ENCODE measurements at places on chromosomes 1 and 21.

GRCh38 chr1:201069636-201070035, 42.6 kb downstream of the CACNA1S start:
- no peak for DNase-seq

- DNase-seq, result no peak
These were observed 96.1 kb downstream of the TEX35 start for GRCh38 chr1:178609015-178609414.

DNA sequence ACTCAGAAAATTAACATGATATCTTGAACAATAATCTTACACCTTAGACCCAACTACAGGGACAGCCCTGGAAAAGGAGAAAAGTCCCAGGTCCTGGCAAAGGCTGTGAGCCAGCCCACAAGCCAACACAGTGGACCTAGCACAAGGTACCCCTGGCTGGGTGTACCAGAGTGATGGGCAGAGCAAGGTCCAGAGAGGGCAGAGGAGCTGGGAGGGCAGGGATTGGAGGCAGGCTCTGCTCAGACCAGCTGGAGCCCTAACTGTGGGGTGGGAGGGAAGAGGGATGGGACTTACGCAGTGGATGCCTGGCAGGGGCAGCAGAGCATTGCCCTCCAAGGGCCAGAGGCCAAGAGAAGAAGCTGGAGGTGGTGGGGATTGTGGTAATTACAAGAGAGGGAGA, 101.6 kb downstream of the KCND3 start:
- DNase-seq, result no peak

GRCh38 chr1:52911541-52911940, 10.0 kb downstream of the ECHDC2 start:
- DNase-seq, result no peak

DNA sequence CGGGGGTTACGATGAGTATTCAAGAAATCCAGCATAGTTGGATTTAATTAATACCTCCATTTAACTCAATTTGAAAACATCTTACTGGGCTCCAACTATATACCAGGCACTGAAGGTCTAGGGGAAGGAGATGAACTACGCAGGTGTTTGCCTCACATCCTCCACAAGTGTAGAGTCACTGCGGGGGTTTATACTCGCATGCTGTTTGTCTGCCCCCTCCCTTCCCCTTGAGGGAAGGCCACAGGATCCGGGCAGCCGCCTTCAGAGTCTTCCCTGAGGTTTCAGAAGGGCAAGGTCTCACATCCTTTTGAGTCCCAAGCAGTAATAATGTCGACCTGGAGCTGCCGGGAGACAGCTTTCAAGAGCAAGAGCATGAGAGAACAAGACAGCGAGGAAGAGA, 142.4 kb upstream of the GALNT2 start:
- DNase-seq, result no peak

- no peak for DNase-seq
These were observed 105.9 kb upstream of the HNRNPU start for GRCh38 chr1:244970236-244970743.

- peak; percentile 96 for DNase-seq
These were observed at the start of gene GNL2 for GRCh38 chr1:37595440-37596181. Gene GNL2, minus strand, starts transcription at chr1:37595937. Its CDS starts 115 bp downstream, at chr1:37595822.

GRCh38 chr1:109383087-109383779, 14.5 kb downstream of the SORT1 start:
- no peak for DNase-seq

DNA sequence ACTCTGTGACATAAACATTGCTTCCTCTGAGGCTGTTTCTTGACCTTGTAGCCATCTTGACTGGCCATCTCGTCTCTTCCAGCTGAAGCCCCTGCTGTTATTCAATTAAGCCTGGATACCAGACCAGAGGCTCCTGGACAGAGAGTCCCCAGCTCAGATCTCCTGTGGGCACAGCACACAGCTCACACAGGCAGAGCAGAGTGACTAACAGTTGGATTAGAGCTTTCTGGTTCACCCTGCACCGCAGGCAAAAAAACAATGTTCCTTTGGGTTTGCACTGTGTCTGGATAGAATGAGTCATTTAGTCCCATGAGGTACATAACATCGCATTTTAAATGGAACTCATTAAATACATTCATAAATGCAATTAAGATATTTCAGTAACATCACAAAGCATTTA, 33.4 kb upstream of the USH2A start:
- no peak for DNase-seq

DNA sequence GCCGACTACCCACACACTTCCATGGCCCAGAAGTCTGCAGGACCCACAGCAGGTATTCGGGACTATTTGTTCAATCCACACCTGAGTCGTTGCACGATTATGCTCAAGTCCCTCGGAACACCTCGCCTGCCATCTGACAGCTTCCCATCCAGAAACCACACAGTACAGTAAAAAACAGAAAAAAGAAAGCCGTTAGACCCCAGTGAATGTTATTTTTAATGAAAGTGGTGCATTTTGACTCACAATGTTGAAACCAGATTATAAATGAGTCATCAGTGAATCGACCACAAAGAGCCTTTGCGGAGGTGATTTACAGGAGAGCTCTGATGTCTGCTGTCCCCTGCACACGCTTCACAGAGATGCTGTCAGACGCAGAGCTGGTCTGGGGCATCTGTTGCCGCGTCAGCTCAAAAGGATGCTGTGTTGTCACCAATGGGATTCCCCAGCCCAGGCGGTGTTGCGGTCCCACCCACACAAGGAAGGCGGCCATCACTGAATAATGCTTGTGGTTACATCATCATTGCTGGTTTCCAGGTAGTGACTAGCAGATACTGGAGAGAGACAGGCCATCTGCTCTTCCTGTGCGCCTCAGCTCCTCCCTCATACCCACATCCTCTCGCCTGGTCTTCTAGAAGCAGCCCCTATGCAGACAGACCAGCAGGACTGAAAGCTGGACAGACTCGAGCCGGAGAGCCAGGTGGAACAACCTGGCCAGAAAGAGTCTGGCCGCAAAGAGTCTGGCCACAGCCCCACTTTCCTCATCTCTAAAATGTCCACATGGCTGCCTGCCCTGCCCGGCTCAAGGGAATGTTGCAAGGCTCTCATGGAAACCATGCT, 116.8 kb downstream of the TOMM20 start:
- DNase-seq, result no peak

- DNase-seq, result no peak
These were observed 86.4 kb upstream of the SPATA6 start for GRCh38 chr1:48558366-48558765.

GRCh38 chr1:225880222-225880588, 2.0 kb downstream of the TMEM63A start:
- no peak for DNase-seq

GRCh38 chr1:235079443-235080296, 49.0 kb downstream of the TOMM20 start:
- no peak for DNase-seq

GRCh38 chr1:206455289-206455665, 15.0 kb upstream of the IKBKE start:
- DNase-seq, result no peak

DNA sequence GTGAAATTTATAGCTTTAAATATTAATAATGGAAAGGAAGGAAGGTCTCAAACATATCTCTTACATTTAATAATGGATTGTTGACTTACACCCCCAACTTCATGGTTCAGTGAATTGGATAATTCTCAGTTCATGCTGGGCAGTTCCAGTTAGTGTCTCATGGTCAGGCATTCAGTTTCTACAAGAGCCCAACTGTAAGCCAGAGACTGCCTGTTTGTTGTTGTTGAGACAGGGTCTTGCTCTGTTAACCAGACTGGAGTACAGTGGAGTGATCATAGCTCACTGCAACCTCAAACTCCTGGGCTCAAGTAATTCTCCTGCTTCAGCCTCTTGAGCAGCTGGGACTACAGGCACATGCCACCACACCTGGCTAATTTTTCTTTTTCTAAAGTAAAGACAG, 5.0 kb upstream of the DMAP1 start:
- DNase-seq, result no peak

DNA sequence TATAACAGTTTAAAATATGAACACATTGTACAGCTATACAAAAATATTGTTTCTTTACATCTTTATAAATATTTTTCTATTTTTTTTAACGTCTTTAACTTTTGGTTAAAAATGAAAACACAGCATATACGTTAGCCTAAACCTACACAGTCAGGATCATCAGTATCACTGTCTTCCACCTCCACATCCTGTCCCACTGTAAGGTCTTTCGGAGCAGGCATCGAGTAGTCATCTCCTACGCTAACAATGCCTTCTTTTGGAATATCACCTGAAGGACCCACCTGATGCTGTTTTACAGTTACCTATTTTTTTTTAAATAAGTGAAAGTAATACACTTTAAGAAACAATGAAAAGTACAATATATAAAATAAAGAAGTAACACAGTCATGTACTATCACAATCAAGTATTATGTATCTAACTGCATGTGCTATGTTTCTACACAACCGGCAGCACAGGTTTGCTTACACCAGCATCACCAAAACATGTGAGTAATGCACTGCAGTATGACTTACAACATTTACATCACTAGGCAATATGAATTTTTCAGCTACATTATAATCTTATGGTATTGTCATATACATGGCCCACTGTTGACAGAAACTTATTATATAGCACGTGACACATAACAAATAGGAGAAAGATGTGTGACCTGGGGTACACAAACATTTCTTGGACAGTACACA, 254.4 kb downstream of the AKT3 start:
- no peak for DNase-seq

Measured in iPS DF 6.9 (cell line).